Sigmoid colon (tissue), 7 donors: ENCODE measurements at places on chromosomes 4 and X. TPM values are rescaled to one million over a fixed set of nuclear protein-coding genes. Genes with fewer than 3 reads are reported as not detected.

DNA sequence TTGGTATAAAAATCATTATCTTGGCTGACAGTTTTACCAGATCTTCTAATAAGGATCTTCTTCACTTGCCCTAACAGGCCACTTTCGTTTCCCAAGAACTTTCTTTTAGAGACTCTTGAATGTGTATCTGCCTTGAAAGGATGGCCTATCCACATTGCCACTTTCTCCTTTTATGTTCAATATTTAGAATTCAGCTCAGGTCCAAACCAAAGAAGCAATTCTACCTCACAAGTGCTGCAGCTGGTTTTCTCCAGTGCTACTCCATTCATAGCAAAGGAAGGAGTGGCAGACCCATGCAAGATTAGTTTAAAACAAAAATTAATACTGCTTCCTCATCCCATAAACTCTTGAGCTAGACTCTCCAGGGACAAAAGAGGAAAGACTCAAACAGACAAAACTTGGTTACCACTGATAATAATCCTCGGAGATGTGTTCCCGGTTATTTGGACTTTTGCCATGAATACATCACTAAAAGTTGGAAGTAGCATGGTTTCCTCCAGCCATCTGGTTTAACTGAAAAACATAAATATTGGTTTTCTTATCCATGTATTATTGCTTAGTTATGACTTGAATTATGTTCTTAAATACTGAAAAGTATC is 401.8 kb downstream of the PABPC4L start:
- no peak for DNase-seq

DNA sequence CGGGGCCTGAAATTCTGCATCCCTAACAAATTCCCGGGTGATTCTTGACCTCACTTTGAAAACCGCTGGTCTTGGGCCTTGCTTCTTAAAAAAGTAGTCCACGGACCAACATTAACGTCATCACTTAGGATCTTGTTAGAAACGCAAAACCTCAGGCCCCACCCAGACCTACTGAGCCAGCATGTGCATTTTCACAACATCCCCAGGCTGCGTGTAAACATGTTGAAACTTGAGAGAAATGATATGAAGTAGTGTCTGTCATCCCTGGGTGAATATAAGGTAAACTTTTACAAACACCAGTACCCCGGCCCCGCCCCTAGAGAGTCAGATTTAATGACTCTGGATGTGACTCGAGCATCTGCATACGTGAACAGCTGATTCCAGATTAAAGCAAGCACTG is 33.7 kb downstream of the SORBS2 start:
- DNase-seq, result no peak

Gene KCND1
- 2.5 TPM for total RNA-seq

Gene ASB12
- not detected for total RNA-seq

Gene SPANXN3
- total RNA-seq, result not detected

DNA sequence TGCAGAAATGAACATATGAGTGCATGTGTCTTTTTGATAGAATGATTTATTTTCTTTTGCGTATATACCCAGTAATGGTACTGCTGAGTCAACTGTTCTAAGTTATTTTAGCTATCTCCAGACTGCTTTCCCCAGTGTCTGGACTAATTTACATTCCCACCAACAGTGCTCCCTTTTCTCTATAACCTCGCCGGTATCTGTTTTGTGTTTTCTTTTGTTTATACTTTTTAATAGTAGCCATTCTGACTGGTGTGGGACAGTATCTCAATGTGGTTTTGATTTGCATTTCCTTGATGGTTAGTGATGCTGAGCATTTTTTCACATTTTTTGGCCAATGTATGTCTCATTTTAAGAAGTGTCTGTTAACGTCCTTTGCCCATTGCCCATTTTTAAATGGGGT is 218.6 kb upstream of the KCNIP4 start:
- no peak for DNase-seq

GRCh38 chr4:154467886-154468285 is 23.7 kb downstream of the DCHS2 start:
- DNase-seq, result no peak

DNA sequence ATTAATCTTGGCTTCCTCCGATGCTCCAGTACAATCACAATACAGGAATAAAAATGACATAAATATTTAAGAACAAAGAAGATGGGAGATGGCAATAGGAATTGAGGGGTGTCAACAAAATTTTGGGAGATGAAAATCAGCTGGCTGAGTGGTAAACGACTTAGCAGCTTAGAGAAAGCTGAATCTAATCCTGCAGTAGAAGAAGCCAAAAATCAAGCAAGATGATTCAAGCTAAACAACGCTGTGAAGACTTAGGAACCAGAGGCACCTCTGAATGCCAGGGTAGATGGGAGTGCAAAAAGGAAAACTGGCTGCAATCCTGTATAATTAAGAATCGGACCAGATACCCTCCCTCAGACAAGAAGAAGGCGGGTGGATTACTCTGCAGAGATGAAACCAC is 215.2 kb downstream of the MGST2 start:
- DNase-seq, result no peak

Gene HHIP
- not detected for total RNA-seq

GRCh38 chrX:97389761-97390192 is 506.1 kb downstream of the RPA4 start:
- DNase-seq, result no peak

GRCh38 chr4:107806196-107806595 is 18.5 kb upstream of the SGMS2 start:
- DNase-seq, result no peak

DNA sequence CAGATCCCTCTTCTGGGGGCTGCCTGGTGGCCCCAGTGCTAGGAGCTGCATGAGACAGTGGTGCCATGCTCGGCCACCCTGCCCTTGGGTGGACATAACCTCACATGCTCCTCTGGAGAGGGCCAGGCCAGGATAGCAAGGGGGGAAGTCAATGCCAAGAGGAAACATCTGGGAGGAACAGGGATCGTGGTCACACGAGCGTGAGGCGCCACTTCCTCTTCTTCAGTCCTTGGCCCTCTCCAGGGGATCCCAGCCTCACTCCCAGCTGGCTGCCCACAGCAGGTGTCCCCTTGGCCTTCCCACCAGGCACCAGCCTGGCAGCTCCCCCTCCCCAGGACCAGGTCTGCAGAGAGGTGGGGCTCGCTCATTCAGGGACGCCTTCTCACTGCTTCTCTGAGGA is 28.6 kb downstream of the TBC1D14 start:
- peak; percentile 81 for DNase-seq

DNA sequence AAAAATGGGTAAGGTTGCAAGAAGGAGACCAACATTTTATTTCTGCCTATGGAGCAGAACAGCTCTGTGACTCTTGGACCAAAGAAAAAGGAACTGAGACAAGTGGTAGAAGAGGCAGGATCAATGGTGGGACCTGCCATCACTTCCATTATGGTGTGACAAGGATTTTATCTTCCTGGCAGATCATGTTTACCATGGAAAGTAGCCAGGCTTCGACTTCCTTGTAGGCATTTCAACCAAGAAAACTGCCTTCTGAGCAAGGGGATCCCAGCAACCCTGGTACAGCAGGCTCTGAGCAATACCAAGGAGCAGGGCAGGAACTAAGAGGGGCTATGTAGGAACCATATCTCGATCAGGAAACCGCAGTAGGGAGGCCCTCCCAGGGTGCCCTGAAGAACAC is 317.4 kb downstream of the IQCM start:
- DNase-seq, result no peak

GRCh38 chr4:140839888-140840790 is 84.0 kb upstream of the TBC1D9 start:
- DNase-seq, result no peak

DNA sequence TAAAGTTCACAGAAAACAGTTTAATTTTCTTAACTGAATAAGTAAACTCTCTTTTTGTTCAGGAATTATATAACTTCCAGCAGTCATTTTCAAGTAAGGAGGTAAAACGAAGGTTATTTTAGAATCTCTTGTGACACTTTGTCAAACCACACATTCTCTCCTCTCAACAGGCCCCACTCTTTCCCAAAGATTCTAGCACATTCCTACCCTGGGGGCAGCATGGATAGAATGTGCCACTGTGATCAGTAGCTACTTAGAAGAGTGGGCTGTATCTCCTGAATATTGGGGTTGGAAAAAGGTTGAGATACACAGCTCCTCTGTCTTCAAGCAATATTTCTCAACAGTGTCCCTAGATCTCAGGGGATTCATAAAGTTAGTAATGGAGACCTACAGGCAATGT is 157.6 kb downstream of the EMCN start:
- no peak for DNase-seq

DNA sequence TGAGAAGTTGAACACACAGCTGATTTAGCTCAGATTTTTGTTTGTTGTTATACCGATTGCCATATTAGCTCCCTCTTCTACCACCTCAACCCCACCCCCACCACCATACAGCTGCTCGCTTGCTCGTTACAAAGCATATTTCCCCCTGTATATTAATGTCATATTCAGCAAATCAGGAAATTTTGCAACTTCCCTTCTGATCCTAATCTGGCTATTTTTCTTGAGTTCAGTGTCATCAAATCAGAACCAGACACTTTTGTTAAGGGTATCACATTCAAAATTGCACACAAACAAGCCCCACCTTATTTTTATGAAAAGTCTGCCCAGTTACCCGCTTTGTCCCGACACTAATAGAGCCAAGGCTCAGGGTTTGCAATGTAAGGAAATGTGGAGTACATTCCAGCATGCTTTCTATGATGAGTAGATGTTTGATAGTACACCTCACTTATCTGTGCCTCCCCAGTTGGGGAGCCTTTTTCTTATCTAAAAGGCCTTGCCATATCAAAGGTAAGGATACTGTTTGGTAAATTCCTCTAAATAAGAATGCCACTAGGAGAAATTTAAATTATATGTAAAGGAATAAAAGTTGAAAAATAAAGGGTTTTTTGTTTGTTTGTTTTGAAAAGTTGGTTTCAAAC is 212.2 kb downstream of the CBR4 start:
- no peak for DNase-seq

Gene MAOA
- 198 TPM for total RNA-seq

DNA sequence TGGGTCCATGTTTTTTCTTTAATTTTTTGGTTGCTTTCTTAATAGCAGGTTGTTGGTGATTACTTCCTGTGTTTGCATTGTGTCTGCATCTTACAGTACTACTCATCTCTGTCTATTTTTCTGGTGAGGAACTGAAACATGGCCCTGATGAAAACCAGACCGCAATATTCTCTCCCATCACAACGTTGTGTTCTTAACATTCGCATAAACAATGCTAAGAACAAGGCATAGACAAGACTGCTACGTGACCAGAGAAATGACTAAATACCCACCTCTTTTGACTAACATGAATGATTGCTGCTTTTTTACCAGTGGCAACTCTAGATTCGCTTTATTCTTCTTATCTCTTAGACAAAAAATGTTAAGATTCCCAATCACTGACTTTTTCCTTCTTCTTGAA is 179.1 kb downstream of the GC start:
- DNase-seq, result no peak

Gene ARR3
- total RNA-seq, result not detected

DNA sequence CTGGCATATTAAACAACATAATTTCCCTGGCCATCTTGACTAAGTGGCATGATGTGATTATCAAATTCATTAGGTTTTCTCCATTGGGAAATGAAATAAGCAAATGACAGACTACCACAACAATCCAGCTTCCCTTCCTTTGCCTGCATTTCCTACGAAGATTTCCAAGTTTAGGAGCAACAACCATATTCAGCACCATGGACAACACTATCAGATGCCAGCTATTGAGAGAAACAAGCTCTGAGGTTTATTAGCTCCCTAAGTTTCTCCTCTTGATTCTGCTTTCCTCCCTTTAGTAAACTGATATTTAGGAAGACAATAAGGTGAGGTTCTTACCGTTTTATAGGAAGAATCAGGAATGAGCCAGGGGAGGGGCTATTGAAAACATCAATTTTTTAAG is 36.2 kb downstream of the DCX start:
- DNase-seq, result no peak

GRCh38 chr4:37555322-37555721 is 130.9 kb downstream of the RELL1 start:
- no peak for DNase-seq

- peak; percentile 53 for DNase-seq
These were observed 12.3 kb downstream of the SASH3 start for GRCh38 chrX:129791961-129792570.

DNA sequence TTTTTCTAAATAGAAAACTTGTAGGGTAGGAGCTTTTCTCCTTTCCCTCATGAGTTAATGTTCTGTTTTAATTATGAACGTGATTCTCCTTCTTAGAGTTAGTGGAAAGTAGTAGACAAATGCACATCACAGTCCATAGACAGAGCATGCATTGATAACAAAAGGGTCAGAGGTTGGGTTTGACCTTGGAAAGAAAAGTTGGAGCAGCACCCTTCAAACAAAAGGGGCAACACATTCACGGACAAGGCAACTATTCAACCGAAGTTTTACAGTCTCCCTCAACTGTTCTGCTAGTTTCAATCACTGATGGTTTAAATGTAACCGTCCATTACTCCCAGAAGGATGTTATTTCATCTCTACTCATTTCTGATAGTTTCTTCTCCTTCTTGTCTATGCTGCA is 103.4 kb upstream of the MAOA start:
- DNase-seq, result no peak

Gene BEX3
- total RNA-seq, result 141 TPM

Gene ARHGAP4
- total RNA-seq, result 14.3 TPM

GRCh38 chrX:37348971-37349220 is 268 bp upstream of the PRRG1 start:
- DNase-seq, result no peak

Gene RTL3
- total RNA-seq, result 1.8 TPM

GRCh38 chrX:130861462-130861861 is 41.5 kb downstream of the ENOX2 start:
- no peak for DNase-seq

DNA sequence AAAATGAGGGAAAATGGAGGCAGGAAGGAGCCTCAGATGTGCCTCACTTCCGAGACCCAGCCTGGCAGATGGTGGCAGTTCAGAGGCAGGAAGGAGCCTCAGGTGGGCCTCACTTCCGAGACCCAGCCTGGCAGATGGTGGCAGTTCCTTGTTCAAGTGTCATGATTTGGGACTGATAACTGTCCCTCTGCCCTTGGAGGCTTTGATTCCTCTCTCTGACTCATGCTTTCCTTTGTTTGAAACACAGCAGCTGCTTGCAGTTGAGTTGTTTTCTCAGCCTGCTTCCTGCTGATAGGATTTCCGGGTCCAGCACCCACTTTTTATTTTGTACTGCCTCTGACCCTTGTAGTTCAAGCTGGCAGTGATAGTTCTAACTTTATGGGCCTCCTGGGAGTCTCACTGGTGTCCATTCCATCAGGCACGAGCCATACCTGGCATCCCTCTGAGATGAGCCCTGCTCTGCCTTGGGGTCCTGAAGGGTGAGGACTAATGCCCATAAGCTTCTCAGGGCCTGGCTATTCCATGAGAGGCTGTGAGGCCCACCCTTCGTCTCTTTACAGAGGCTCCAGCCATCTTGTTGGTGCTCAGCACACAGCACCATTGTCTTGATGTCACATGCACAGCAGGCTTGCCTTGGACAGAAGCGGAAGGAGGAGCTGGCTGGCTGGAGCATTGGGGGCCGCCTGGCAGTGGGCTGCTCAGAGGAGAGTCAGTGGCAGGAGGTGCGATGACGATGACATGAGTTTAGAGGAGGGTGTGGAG is 13.0 kb downstream of the RGS12 start:
- no peak for DNase-seq

GRCh38 chr4:155667222-155667567 is 547 bp downstream of the GUCY1A1 start:
- peak; percentile 78 for DNase-seq

Gene STATH
- total RNA-seq, result not detected

- DNase-seq, result no peak
These were observed 2.3 kb upstream of the AMBN start for GRCh38 chr4:70589785-70590184.

GRCh38 chr4:138225477-138225876 is 16.7 kb downstream of the SLC7A11 start:
- DNase-seq, result no peak

GRCh38 chr4:172073590-172073989 is 260.4 kb downstream of the GALNTL6 start:
- DNase-seq, result no peak

GRCh38 chrX:83008415-83008814 is 499.7 kb upstream of the POU3F4 start:
- no peak for DNase-seq
